Posterior cingulate gyrus (tissue), 11 donors: ENCODE measurements at places on chromosomes 4 and X.

GRCh38 chr4:76058302-76058701 lies 16.2 kb upstream of the ART3 start:
- DNase-seq: no peak

- no peak for DNase-seq
These were observed 446.7 kb upstream of the TENM3 start for GRCh38 chr4:181796502-181796901.

GRCh38 chrX:45811326-45811725 lies 610.6 kb upstream of the DIPK2B start:
- DNase-seq: no peak

DNA sequence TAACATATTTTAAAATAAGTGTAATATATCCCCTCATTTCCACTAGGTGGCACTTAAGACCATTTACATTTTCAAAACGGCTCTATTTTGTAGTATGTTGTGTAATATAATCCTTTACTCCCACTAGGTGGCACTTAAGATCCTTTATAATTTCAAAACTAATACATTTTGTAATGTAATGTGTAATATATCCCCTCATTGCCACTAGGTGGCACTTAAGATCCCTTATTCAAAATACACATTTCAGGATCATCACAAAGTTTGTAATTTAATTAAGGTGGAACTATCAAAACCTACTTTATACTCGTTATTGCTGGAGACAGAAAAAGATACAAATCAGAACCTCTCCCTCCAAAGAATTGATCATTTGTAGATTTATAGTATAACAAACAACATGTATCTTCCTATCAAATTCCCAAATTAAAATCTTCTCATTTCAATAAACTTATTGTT lies 132.5 kb downstream of the ARHGAP6 start:
- DNase-seq: no peak

DNA sequence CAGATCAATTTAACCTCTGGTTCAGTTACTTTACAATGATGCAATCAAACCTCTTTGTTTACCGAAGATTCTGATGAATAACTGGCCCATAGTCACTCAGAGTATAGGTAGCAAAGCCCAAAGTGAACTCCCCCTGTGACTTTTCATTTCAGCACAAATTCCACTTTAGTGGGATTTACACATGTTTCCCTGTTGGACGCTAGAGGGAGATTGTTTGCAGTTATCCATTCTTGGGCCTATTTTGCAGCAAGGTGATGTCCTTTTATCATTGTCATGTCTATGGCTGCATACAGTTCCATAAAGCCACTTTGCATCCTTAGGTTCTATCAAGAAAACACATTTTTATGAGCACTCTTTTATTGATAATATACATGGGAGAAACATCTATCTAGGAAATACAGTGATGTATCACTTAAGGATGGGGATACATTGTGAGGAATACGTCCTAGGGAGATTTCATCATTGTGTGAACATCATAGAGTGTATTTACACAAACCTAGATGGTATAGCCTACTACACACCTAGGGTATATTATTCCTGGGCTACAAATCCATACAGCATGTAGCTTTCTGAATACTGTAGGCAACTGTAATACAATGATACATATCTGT lies 14.5 kb upstream of the DKK2 start:
- DNase-seq: no peak

DNA sequence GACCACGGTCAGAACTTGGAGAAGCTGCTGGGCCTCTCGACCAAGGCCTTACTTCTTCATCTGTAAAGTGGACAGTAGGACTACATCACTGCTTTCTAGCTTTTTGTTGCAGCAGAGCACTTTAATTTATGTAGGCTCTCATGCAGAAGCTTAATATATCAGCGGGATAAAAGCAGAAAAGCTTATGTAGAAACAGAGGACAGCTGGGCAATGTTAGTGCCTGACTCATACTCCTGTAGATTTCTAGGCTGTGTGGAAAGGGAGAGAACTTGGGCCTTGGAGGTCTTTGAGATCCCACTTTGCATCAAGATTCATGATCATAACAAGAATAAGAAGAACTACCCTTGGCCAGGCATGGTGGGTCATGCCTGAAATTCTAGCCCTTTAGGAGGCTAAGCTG lies 91.2 kb downstream of the ARHGAP10 start:
- DNase-seq: no peak

DNA sequence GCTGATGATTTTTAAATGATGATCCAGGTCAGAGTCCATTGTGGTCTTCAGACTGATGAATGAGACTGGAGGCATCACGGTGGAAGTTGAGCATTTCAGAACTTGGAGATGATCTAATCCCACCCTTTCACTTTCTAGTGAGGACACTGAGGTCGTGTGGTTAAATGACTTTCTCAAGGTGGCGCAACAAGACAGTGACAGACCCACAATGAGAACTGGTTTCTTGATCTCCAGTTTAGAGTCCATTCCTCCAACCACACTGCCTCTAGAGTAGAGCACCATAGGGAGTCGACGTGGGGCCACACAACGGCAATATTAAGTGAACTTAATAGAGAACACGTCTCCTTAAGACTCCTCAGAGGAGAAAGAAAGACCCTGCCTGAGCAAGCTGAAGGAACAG lies 381.0 kb downstream of the UNC5C start:
- DNase-seq: no peak

DNA sequence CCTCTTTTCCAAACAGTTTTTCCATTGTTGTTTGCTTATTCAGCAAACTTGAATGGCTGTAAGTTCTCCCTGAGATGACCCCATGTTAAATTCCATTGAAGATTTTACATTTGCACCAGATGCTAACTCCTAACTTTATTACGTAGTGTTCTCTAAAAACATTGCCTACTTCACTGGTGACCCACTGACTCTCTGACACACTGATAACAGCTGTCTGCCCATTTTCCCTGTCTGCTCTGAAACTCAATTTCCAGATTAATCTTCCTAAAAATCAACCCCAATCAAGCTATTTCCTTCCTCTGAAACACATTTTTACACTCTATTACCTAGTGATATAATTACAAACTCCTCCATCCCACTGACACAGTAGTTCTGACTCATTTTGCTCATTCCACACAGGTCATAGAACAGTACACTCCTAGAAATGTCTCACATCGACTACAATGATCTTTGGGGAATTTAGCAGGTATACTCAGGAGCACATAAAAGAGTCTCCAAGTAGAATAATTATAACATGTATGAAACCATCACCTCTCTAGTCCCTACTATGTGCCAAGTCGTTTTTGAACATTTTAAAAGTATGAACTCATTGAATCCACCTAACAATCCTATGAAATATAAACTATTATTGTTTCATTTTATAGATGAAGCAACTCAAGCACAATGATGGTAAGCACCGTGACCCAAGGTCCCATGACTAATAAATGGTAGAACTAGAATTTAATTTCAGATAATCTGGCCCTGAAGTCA lies 210.9 kb downstream of the SLIT2 start:
- no peak for DNase-seq

DNA sequence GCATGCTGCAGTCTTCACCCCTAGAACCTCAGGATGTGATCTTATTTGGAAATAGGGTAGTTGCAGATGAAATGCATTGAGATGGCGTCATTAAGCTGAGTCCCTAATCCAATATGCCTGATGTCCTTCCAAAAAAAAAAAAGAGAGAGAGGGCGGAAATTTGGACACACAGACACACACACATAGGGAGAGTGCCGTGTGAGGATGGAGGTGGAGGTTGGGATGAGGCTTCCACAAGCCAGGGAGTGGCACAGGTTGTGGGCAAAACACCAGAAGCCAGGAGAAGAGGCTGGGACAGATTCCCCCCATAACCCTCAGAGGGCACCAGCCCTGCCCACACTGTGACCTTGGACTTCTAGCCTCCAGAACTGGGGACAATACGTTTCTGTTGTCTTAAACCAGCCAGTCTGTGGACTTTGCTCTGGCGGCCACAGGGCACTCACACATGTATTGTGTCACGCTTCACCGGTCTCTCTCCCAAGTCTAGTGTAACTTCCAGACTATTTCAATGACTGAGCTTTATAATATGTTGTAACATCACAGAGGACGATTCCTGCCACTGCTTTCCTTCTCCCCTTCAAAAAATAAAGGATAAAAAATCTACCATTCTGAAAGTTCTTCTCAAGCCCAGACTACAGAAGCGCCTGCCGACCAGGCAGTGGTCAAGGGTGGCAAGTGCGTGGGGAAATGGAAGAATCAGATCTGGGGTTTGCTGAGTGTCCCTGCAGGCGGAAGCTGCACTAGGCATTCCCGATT lies 35.8 kb upstream of the MAN2B2 start:
- no peak for DNase-seq

DNA sequence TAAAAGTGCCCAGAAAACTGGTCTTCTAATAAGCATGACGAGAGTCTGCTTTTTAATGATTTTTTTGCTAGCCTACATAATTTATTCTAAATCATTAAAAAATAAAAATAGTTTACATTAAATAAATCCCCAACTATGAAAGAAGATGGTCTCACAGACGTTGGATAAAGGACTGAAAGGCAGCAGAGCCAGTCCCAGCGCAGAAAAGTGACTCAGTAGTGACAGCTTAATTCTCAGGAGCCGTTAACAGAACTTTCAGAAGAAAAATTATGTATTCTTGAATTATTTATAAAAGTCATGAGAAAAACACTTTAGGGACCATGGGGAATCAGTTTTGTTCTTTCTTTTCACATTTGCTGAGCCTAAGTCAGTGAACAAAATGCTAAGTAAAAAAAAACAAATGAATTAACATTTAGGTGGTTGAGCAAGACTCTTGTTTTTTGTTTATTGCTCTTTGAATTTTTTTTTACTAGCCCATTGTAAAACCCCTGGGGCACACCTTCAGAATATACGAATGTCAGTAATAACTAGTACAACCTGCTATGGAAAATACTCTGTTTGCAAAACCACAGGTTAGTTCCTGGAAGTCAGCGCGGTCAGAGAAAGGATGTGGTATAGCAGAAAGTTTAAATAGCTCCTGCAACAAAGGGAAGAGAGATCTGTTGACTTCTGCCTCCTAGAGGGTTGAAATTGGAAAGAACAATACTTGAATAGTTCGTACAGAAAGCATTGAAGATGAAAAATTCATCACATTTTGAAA lies 50.4 kb upstream of the CCDC160 start:
- no peak for DNase-seq

GRCh38 chr4:80307183-80307735 lies 28.3 kb upstream of the CFAP299 start:
- DNase-seq: no peak
